Activated CD4-positive, alpha-beta T cell treated with anti-CD3 and anti-CD28 coated beads for 36 hours (primary cell): ENCODE measurements at places on chromosomes 5 and 9. TPM values are rescaled to one million over a fixed set of nuclear protein-coding genes. Genes with fewer than 3 reads are reported as not detected.

Gene AIF1L
- total RNA-seq, result 1.4 TPM

Gene RNF208
- 8.9 TPM for total RNA-seq

DNA sequence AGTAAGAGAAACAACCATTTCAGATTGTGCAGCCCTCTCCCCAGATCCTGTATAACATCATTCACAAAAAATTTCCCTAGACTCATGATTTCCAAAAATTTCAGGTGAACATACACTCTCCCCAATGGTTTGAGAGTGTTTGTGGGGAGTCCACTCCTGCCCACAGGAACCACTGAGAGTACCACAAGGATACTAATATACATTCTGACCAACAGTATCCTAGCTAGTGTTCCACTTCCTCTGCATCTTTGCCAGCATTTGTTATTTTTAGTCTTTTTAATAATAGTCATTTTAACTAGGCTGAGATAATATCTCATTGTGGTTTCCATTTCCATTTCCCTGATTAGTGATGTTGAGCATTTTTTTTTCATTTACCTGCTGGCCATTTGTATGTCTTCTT is 155.4 kb downstream of the DTWD2 start:
- H3K27ac ChIP-seq, result no peak overlapping the region
- no peaks in the 10 kb centered on the region for H3K27me3 ChIP-seq
- no peaks in the 10 kb centered on the region for H3K4me1 ChIP-seq
- H3K36me3 ChIP-seq, result peaks cover 2% of the 10 kb centered on the region
- no peak overlapping the region for H3K4me3 ChIP-seq

DNA sequence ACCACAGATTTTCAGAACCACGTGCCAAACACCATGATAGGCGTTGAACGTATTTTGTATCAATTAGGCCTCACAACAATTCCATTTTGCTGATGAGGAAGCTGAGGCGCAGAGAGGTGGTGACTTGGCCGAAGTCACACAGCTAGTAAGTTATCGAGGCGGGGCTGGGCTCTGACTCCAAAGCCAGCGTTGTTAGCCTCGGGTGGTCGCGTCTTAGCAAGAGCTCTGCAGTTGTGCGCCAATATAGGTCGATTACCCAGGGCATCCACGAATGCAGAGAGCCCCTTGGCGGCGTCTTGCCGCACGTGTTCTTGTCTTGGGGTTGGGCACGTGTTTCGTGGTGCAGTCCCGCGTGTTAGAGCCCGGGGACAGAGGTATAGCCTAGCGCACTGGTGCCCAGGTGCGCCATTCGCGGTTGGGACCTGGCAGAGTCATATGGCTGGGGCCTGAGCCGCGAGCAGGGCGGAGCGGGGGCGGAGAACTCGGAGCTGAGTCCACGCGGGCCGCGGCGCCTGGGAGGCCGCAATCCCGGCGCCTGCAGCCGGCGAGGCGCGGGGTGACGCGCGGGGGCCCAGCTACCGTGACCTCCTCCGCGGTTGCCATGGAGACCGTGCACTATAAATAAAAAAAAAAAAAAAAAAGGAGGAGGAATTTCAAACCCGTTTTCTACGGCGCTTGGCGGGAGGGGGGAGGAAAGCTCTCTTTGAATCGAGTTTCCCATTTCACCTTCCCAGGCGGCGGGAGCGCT is 62.3 kb downstream of the CXXC5 start:
- H3K27ac ChIP-seq, result no peak overlapping the region
- H3K27me3 ChIP-seq, result peaks cover 5% of the 10 kb centered on the region
- peak; percentile 67 for DNase-seq
- peak overlapping the region; percentile 52 for H3K4me3 ChIP-seq
- H3K36me3 ChIP-seq, result no peaks in the 10 kb centered on the region

- H3K27me3 ChIP-seq, result peaks cover 4% of the 10 kb centered on the region
- no peak overlapping the region for H3K27ac ChIP-seq
- no peak overlapping the region for H3K4me3 ChIP-seq
- no peaks in the 10 kb centered on the region for H3K4me1 ChIP-seq
- no peak for DNase-seq
Observed at GRCh38 chr9:1208157-1208556, 158.0 kb downstream of the DMRT2 start.

GRCh38 chr9:100589582-100589981 is 11.7 kb downstream of the CAVIN4 start:
- H3K4me1 ChIP-seq, result no peaks in the 10 kb centered on the region
- no peak overlapping the region for H3K27ac ChIP-seq
- no peak overlapping the region for H3K4me3 ChIP-seq
- H3K36me3 ChIP-seq, result no peaks in the 10 kb centered on the region

GRCh38 chr9:77038281-77039036 is 19.0 kb downstream of the FOXB2 start:
- no peak overlapping the region for H3K4me3 ChIP-seq
- no peaks in the 10 kb centered on the region for H3K36me3 ChIP-seq
- peaks cover 17% of the 10 kb centered on the region for H3K27me3 ChIP-seq
- H3K27ac ChIP-seq, result no peak overlapping the region
- DNase-seq, result no peak
- no peaks in the 10 kb centered on the region for H3K4me1 ChIP-seq

GRCh38 chr9:22379272-22379671 is 67.4 kb upstream of the DMRTA1 start:
- H3K36me3 ChIP-seq, result no peaks in the 10 kb centered on the region
- no peak overlapping the region for H3K27ac ChIP-seq
- no peak for DNase-seq
- peaks cover 2% of the 10 kb centered on the region for H3K27me3 ChIP-seq
- no peaks in the 10 kb centered on the region for H3K4me1 ChIP-seq
- no peak overlapping the region for H3K4me3 ChIP-seq

GRCh38 chr9:72583370-72583769 is 62.0 kb downstream of the TMC1 start:
- H3K4me1 ChIP-seq, result peaks cover 36% of the 10 kb centered on the region
- no peak overlapping the region for H3K4me3 ChIP-seq
- peaks cover 3% of the 10 kb centered on the region for H3K27me3 ChIP-seq
- no peak for DNase-seq
- H3K36me3 ChIP-seq, result no peaks in the 10 kb centered on the region

DNA sequence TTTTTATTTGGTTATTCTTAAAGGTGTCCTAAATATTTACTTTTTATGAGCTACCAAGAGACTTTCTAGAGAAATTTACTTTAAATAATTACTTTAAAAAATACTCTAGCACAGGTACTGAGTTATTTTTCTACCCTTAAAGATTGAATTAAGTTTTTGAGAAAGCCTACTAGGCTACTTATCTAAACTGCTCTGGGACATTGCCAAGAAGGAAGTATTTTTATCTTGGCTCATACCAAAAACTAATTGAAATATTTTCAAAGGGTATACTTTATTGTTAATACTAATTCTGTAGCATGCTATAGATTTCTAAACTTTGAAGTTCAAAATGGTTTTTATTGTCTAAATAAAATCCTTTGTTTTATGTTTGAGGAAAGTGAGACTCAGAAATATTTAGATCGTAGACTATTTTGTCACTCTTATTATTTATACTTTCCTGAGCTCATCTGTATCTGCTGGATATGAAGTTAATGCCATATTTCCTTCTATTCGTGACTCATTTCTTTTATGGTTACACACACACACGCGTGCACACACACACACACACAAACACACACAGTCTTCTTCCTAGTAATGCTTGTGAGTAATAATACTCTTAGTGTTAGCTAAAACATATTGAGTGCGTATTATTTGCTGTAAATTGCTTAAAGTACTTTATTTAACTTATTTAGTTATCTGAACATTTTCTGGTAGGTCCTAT is 89.5 kb downstream of the MAN2A1 start:
- H3K4me1 ChIP-seq, result peaks cover 8% of the 10 kb centered on the region
- H3K27ac ChIP-seq, result no peak overlapping the region
- H3K27me3 ChIP-seq, result no peaks in the 10 kb centered on the region

DNA sequence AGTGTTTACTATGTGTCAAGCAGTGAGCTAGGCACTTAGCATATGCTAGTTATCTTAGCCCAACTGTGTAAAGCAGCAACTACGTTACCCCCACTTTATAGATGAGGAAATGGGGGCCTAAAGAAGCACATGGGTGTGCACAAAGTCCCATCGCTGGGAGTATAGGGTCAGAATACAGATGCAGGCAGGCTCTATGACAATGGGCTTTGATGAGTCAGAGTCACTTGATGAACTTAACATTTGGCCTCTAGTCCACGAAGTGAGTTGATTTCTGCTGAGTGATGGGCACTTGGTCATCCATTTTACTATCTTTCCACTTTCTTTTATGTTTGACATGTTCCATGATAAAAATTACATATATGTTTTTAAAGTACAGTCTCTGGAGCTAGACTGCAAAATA is 204.3 kb downstream of the TRIM32 start:
- H3K4me1 ChIP-seq, result no peaks in the 10 kb centered on the region
- H3K27me3 ChIP-seq, result no peaks in the 10 kb centered on the region
- H3K4me3 ChIP-seq, result no peak overlapping the region
- no peak overlapping the region for H3K27ac ChIP-seq
- DNase-seq, result no peak

Gene MSX2
- not detected for total RNA-seq

DNA sequence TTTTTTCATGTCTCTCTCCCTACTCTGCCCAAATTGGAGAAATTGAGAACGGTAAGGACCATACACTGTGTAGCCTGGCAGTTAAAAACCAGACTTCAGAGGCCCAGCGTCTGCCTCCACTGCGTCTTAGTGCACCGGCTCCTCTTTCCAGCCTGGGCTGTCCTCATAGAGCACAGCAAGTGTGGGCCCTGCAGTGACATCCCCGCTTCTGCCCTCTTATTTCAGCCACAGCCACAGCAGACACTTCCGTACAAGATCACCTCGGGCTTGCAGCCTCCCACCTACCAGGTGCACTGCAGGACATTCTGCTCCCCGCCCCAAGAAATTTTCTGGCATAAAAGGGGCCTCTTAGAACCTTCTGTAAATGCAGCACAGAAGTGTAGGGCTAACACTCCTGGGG is 21.4 kb upstream of the SMIM23 start:
- DNase-seq, result no peak
- H3K36me3 ChIP-seq, result no peaks in the 10 kb centered on the region
- no peak overlapping the region for H3K27ac ChIP-seq

Gene SPINK13
- total RNA-seq, result not detected

GRCh38 chr5:142446131-142446959 is 121.5 kb upstream of the SPRY4 start:
- no peak overlapping the region for H3K4me3 ChIP-seq
- H3K36me3 ChIP-seq, result peaks cover 7% of the 10 kb centered on the region
- H3K4me1 ChIP-seq, result peaks cover 16% of the 10 kb centered on the region
- no peaks in the 10 kb centered on the region for H3K27me3 ChIP-seq

- peaks cover 30% of the 10 kb centered on the region for H3K4me1 ChIP-seq
- peaks cover 18% of the 10 kb centered on the region for H3K36me3 ChIP-seq
- no peaks in the 10 kb centered on the region for H3K27me3 ChIP-seq
- no peak overlapping the region for H3K27ac ChIP-seq
- DNase-seq, result no peak
Observed at GRCh38 chr9:127912296-127912695, 4.5 kb downstream of the ST6GALNAC4 start.

Gene TAF11L4
- total RNA-seq, result not detected

GRCh38 chr5:119398727-119399466 is 43.1 kb downstream of the TNFAIP8 start:
- peaks cover 42% of the 10 kb centered on the region for H3K36me3 ChIP-seq
- peaks cover 80% of the 10 kb centered on the region for H3K4me1 ChIP-seq
- H3K27ac ChIP-seq, result peak overlapping the region; percentile 88

Gene ESM1
- not detected for total RNA-seq

DNA sequence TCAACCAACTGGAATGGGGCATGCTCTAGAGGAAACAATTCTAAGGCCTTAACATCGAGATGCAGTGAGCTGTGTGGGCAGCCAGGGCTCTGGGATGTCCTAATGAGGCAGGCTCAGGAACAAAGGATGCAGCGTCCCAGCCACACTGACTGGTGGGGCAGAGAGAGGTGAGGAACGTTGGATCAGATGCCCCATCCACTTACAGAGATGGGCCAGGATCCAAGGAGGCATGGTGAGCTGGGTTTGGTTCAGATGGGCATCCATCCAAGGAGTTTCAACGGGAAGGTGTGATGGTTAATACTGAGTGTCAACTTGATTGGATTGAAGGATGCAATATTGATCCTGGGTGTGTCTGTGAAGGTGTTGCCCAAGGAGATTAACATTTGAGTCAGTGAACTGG is 15.5 kb upstream of the MARCHF6 start:
- no peaks in the 10 kb centered on the region for H3K36me3 ChIP-seq

GRCh38 chr5:148806520-148806931 is 19.9 kb upstream of the ADRB2 start:
- no peaks in the 10 kb centered on the region for H3K36me3 ChIP-seq
- no peak for DNase-seq
- no peak overlapping the region for H3K4me3 ChIP-seq
- peaks cover 45% of the 10 kb centered on the region for H3K4me1 ChIP-seq
- H3K27me3 ChIP-seq, result peaks cover 16% of the 10 kb centered on the region
